ENCODE measurements at places on chromosomes 3 and 15. TPM values are rescaled to one million over a fixed set of nuclear protein-coding genes. Genes with fewer than 3 reads are reported as not detected.

Gene ARMC8
- 48.3 TPM for total RNA-seq

DNA sequence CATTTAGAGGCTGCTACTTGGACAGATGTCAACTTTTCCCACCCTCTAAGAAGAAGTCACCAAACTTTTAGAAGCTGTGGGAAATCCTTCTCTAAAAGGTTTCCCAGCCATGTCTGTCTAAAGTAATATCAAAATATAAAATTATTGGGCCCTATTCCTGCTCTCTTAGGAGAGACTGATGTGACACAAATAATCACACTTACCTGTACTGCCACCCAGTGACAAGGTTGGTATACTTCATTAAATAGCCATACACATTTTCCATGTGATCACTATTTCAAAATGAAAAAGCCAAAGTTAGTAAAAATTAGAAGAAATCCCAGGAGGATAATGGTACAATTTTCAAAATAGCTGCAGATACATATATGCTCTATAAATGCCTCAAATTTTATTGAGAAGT, 12.6 kb downstream of the OSBPL11 start:
- no peaks in the 10 kb centered on the region for H3K4me1 ChIP-seq
- H3K27ac ChIP-seq, result no peak overlapping the region
- no peaks in the 10 kb centered on the region for H3K27me3 ChIP-seq
- H3K36me3 ChIP-seq, result no peaks in the 10 kb centered on the region
- DNase-seq, result no peak

Gene ARPP19
- 70.8 TPM for total RNA-seq

DNA sequence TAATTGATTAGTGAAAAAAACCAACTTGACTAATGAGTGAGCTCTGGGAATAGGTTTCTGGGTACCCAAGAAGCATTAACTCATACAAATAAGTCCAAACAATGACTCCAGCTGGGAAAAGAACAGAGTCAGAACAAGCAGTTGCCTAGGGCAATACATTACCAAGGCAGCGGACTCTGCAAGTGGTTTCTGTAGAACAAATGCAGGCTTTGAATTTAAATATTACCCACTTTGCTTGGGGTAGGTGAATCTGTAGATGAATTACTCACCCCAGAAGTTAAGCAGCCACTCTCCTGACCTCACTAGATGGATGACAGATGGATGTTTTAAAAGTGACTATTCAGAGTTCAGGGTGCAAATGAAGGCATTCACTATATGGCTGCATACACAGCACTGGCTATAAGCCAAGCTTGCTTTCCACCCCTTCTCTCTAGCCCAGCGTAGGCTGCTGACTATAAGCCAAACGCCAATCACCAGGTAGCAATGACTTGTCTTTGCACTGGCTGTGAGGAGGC, 73.1 kb upstream of the BHLHE40 start:
- no peaks in the 10 kb centered on the region for H3K27me3 ChIP-seq
- peak; percentile 74 for DNase-seq
- H3K36me3 ChIP-seq, result no peaks in the 10 kb centered on the region
- no peak overlapping the region for H3K4me3 ChIP-seq
- H3K27ac ChIP-seq, result peak overlapping the region; percentile 35
- H3K4me1 ChIP-seq, result no peaks in the 10 kb centered on the region

- no peaks in the 10 kb centered on the region for H3K27me3 ChIP-seq
- no peak for DNase-seq
- H3K27ac ChIP-seq, result no peak overlapping the region
- no peak overlapping the region for H3K4me3 ChIP-seq
These were observed 1.1 kb upstream of the MUSTN1 start for GRCh38 chr3:52835766-52836470.

Gene SOX14
- total RNA-seq, result not detected

Gene DHFR2
- 6.3 TPM for total RNA-seq

DNA sequence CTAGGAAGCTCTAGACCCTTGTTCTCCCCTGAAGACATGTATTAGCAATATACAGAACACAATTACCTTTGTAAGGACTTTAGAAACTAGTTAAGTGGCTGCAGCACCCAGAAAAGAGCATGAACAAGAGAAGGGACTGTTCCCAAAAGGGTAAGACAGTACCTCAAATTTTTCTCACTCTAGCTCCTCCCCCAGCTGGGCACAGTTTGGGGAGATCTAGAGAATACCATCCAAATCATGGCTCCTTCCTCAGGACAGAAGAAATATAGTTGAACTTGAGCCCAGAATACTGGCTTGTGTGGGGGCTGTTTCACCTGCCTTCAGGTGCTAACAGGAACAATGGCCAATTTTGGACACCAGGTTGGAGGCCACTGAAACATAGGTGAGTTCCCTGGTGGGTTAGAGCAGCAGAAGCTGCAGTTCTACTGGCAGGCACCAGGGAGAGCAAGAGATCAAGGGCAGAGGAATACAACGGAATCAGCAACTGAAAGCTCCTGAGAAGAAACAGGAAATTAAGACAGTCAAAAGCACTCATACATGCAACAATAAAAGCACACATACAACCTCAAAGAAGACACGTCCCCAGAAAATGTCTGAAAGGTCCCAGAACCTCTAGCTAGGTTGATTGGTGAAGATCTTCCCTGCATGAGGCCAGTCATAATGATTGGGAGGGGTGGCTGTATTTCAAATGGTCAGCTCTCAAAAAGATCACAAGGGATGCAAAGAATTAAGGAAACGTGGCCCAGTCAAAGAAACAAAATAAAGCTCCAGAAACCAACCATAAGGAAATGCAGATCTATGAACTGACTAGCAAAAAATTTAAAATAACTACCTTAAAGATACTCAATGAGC, 104.9 kb upstream of the ASB14 start:
- H3K27me3 ChIP-seq, result no peaks in the 10 kb centered on the region
- no peaks in the 10 kb centered on the region for H3K36me3 ChIP-seq
- no peak overlapping the region for H3K4me3 ChIP-seq
- no peaks in the 10 kb centered on the region for H3K4me1 ChIP-seq
- H3K27ac ChIP-seq, result no peak overlapping the region

DNA sequence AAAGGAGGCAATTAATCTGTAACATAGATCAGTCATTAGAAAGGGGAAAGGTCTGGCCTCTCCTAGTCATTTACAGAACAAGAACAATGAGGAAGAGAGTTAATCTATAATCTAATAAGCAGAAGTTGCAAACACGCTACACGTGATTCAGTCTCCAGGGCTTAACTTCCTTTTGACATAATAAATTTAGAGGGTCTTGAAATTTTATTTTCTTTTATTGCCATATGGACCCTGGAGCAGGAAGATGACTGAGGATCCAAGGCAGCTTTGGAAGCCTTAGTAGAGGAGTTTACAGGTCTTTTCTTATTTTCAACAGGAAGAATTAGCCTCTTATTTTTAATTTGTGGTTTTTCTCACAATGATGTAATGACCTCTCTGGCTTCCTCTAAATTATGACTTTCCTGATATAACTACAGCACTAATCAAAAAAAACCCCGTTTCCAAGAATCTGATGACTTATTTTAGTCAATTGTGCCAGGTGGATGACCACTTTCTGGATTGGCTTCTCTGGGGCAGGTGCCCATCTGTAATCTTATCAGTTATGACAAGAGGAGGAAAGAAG, 32.2 kb downstream of the ADGRG7 start:
- peaks cover 21% of the 10 kb centered on the region for H3K36me3 ChIP-seq
- H3K4me3 ChIP-seq, result no peak overlapping the region
- DNase-seq, result no peak
- no peaks in the 10 kb centered on the region for H3K27me3 ChIP-seq

DNA sequence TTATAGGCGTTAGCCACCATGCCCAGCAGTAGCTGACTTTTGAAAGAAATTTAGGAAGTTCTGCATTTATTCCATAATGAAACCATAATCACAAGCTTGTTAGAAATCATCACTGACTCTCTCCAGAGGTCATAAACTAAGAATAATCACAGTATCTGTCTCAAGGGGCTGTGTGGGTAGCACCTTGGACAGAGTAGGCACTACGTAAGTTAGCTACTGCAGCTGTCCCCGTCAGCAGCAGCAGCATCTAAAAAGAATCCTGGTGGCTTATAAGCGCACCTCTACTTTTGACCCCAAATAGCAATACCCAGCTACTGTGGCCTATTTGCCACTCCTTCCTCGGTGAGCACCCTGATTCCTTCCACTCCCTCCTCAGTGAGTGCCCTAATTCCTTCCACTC, 57.8 kb upstream of the RPL35A start:
- DNase-seq, result no peak
- no peak overlapping the region for H3K4me3 ChIP-seq
- H3K4me1 ChIP-seq, result no peaks in the 10 kb centered on the region

GRCh38 chr15:93071469-93071936, 17.5 kb downstream of the RGMA start:
- DNase-seq, result no peak
- peak overlapping the region; percentile 28 for H3K27ac ChIP-seq
- H3K4me1 ChIP-seq, result peaks cover 10% of the 10 kb centered on the region
- H3K4me3 ChIP-seq, result peak overlapping the region; percentile 33
- no peaks in the 10 kb centered on the region for H3K27me3 ChIP-seq

DNA sequence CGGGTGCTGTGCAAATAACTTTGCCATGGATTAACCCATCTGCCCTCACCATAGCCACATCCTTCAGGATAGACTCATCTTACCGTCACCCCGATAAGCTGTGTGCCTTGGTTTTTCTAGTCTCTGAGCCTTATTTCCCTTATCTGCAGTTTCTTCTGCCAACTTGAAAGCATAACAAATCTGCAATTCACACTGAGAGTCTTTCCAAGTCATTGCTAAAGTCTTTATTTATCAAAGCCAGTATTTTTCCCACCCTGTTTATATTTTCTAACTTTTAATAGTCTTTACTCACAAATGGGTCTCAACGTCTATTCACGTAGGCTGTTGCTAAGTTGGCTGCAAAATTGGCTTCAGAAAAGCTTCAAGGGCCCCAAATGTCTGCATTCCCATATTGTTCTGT, 61.6 kb upstream of the SUCLG2 start:
- H3K4me1 ChIP-seq, result no peaks in the 10 kb centered on the region
- no peak overlapping the region for H3K4me3 ChIP-seq
- no peaks in the 10 kb centered on the region for H3K27me3 ChIP-seq
- H3K36me3 ChIP-seq, result no peaks in the 10 kb centered on the region
- DNase-seq, result no peak

Gene GPR62
- not detected for total RNA-seq

Gene NEK11
- total RNA-seq, result 6.0 TPM

Gene P2RY14
- total RNA-seq, result 3.6 TPM

DNA sequence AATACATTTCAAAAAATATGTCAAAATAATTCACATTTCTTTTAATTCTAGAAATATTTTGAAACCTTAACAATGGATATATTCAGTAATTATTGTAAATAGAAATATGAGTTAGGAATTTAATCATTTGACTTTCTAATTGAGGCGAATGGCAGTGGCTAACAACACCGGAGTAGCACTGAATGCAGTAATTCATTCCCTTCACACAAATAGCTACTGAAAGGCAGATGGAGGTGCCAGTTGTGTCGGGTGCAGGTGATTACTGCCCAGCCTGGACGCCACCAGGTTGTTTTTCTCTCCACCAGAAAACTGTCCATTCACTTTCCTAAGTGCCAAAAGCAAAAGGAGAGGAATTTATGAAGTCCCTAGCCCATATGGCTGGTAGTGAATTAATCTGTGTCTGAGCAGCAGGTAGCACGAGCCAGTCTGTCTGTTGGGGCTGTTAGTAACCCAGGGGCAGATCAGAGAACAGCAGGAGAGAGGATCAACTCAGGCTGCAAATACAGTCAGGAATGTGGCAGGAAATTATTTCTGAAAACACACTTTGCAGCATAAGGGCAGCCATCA, 79.3 kb upstream of the GMNC start:
- no peak overlapping the region for H3K27ac ChIP-seq
- no peak for DNase-seq
- no peaks in the 10 kb centered on the region for H3K27me3 ChIP-seq

GRCh38 chr3:138768125-138768524, 66.6 kb downstream of the PIK3CB start:
- H3K4me1 ChIP-seq, result no peaks in the 10 kb centered on the region
- DNase-seq, result no peak
- H3K36me3 ChIP-seq, result no peaks in the 10 kb centered on the region

- no peak overlapping the region for H3K27ac ChIP-seq
- H3K4me1 ChIP-seq, result no peaks in the 10 kb centered on the region
- H3K4me3 ChIP-seq, result no peak overlapping the region
- no peaks in the 10 kb centered on the region for H3K27me3 ChIP-seq
These were observed 15.7 kb downstream of the CHST13 start for GRCh38 chr3:126539558-126540250.

Gene SLC12A1
- total RNA-seq, result not detected

Gene CIDEC
- 335 TPM for total RNA-seq

DNA sequence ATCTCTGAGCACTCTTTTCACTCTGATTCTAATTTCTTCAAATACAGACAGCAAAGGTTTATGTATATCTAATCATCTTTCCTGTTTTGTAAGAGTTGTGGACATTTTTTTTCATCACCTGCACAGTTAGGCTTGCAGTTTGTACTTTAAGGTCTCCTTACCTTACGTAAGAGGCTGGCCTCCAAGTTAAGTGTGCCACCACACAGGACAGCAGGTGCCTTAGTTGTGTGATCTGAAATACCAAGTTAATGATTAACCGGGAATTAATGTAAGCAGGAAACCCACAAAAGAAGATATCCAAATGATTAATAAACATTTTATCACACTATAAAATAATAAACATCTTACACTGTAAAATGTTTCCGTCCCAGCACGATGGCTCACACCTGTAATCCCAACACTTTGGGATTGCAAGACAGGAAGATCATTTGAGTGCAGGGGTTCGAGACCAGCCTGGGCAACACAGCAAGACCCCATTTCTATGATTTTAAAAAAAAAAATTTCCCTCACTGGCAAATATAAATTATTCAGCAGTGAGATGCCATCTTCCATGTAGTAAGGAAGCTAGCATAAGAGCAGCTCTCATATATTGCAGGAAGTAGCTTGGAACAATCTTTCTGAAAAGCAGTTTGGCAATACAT, 87.7 kb upstream of the LIMD1 start:
- H3K27me3 ChIP-seq, result no peaks in the 10 kb centered on the region
- H3K27ac ChIP-seq, result no peak overlapping the region
- DNase-seq, result no peak
- no peaks in the 10 kb centered on the region for H3K4me1 ChIP-seq
- no peaks in the 10 kb centered on the region for H3K36me3 ChIP-seq
- H3K4me3 ChIP-seq, result no peak overlapping the region

Gene GOLGA6L7
- total RNA-seq, result not detected

GRCh38 chr3:113607219-113607596, 74.9 kb downstream of the SIDT1 start:
- no peak overlapping the region for H3K4me3 ChIP-seq
- H3K4me1 ChIP-seq, result peaks cover 6% of the 10 kb centered on the region
- peak overlapping the region; percentile 59 for H3K27ac ChIP-seq
- no peaks in the 10 kb centered on the region for H3K27me3 ChIP-seq
- no peak for DNase-seq

GRCh38 chr3:187947927-187948682, 202.8 kb upstream of the BCL6 start:
- no peak overlapping the region for H3K27ac ChIP-seq
- H3K27me3 ChIP-seq, result no peaks in the 10 kb centered on the region
- no peak for DNase-seq
- H3K36me3 ChIP-seq, result no peaks in the 10 kb centered on the region
- H3K4me1 ChIP-seq, result no peaks in the 10 kb centered on the region

Gene TYRO3
- total RNA-seq, result 16.2 TPM

GRCh38 chr3:102979682-102980354, 545.0 kb downstream of the ZPLD1 start:
- peak; percentile 48 for DNase-seq
- no peak overlapping the region for H3K4me3 ChIP-seq
- H3K4me1 ChIP-seq, result no peaks in the 10 kb centered on the region
- no peaks in the 10 kb centered on the region for H3K36me3 ChIP-seq

- no peak overlapping the region for H3K4me3 ChIP-seq
- no peak for DNase-seq
- no peaks in the 10 kb centered on the region for H3K4me1 ChIP-seq
- H3K36me3 ChIP-seq, result no peaks in the 10 kb centered on the region
- no peak overlapping the region for H3K27ac ChIP-seq
- no peaks in the 10 kb centered on the region for H3K27me3 ChIP-seq
These were observed 108.1 kb downstream of the USP13 start for GRCh38 chr3:179760944-179761343.

Gene GOLGA6D
- total RNA-seq, result not detected

Gene CAMKV
- total RNA-seq, result not detected
